ENCODE measurements at places on chromosomes 2 and 18.

DNA sequence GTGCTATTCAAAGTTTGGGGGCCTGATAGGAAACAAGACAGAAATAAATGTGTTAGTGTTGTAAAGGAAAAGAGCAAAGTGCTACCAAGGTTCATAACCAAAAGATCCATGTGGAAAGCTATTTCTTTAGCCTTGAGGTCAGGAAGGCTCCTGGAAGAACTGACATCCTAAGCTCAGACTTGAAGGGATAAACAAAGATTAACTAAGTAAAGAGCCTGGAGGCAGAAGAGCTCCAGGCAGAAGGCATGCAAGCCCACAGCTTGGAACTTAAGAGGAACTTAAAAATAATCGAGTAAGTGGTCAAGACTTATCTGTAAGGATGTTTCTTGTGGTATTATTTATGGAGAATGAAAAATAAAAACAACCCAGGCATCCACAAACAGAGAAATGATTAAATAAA lies 245.0 kb upstream of the MGAT5 start:
- no peak for DNase-seq

- DNase-seq = no peak
Observed at GRCh38 chr2:207925601-207926000, 99.7 kb downstream of the PLEKHM3 start.

- no peak for DNase-seq
Observed at GRCh38 chr2:31241625-31242270, 7.8 kb downstream of the EHD3 start.

GRCh38 chr2:110854355-110855081 lies 122.1 kb downstream of the ACOXL start:
- DNase-seq = no peak

DNA sequence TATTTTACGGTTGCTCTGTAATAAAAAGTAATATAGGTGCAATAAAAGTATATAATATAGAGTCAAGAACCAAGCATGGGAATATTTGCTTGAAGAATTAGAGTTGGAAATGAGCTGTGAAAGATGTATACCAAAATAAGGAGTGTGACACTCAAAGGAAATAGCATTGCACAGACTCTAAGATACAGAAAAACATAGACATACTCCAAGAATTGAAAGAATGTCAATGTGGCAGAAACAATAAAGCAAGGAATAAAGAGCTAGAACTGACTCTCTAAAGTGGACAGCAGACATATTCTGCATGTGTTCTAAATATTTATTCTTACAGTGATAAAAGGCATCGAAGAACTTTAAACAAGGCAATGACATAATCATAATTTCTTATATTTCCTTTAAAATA lies 561.1 kb upstream of the SETBP1 start:
- DNase-seq = no peak

GRCh38 chr2:202782940-202783558 lies 88.5 kb downstream of the ICA1L start:
- no peak for DNase-seq

DNA sequence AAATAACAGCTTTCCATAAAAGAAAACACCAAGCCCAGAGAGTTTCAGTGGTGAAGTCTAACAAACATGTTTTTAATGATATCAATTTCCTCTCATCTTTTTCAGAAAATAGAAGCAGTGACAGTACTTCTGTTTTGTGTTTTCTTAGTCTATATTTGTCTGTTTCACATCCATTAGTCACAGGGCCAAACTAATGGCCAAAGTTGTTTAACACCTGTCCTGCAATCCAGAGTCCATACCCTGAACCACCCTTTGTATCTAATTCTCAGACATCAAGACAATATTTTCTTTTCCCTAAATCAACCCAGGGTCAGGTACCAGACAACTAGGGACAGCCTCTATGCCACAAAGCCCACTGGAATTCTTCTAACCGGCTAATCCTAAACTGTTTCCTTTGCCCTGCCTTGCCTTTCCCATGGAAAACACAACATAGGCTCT lies 25.9 kb downstream of the TMSB10 start:
- no peak for DNase-seq

DNA sequence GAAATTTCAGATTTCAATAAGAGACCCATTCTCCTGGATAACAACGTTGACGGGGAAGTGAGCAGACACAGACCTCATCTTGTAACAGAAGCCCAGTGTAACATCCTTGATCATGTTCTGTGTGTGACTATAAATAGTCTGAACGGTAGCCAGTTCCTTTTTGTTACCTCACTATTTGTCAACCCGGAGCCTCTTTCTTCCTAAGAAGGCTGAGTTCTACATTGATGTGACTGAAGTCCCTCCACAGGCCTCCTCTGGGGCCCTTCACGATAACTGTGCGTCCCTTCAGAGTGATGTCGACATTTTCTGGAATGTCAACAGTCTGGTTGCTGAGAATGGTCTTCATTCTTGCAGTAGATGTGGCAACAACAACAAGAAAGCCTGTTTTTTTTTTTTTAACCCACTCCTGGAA lies 6.3 kb upstream of the PLEKHM3 start:
- peak; percentile 4 for DNase-seq

GRCh38 chr18:68855491-68855890 lies 57.6 kb downstream of the CCDC102B start:
- DNase-seq = no peak

DNA sequence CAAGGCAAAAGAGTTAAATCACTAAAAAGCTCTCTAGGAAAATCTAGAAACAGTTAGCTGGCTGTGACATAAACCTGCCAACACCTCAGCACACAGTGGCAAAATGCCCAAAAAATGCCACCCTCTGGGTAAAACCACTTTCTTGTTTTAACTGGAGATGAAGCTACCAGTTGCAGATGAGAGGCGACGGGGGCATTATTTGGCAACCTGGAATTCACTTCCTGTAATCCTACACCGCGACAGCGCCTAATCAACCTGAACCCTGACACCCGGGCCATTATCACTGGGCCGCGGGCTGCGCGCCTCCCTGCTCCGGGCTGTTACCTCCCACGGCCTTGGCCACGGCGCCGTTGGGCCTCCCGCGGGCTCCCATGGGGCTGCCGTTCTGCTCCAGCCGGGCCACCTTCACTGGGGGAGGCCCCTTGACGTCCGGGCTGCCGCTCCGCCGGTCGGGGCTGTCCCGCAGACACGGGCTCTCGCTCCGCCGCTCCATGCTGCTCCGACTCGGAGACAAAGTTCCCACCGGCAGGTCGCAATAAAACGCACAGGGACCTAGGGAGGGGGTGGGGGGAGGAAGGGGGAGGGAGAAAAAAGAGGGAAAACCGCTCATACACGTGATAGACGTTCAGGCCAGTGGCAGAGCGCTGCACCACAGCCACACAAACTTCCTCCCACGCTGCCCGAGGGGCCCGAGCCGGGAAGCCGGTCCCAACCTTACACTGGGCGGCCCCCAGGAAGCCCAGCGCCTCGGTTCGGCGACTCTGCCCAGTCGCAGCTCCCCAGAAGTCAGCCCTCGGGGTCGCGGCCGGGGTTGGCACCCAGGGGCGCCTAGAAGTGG lies 2.0 kb downstream of the SATB2 start:
- peak; percentile 43 for DNase-seq

DNA sequence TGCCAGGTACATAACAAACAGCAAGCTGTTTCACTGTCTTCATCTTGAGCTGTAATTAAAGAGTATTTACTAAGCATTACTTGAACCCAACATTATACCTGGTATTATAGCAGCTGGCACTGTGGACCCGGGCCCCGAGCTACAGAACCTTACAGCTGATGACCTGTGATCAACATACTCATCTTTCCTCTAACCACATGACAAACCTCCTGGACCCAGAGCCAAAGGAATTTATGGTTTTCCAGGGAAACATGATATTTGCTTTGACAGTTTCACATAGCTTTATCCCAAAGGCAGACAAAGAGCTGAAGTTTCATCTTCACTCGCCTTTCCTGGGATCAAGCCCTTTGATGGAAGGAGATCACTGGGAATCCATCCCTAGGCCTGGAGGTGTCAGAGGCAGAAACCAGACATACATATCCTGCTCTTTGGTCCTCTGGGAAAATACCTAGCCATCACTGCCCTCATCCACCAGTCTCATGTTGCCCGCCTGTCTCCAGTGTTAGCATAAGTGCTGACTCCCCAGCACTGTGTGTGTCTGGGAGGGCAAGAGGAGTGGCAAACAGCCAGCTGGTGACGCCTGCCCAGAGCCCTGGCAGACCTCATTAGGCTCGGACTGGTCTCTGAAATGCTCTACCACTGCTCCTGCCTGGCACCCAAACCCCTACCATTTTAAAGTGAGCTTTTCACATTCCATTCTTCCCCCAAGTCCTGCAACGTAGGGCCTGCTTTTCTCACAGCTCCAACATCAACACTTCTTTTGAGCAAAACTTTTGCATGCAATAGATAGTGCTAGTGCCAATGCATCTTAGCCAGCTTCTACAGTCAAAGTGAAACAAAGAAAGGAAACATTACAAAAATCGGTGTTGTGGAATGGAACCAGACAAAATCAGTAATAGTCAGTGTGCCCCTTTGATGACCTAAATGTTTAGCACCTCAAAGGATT lies 138.8 kb upstream of the CTAGE1 start:
- no peak for DNase-seq

GRCh38 chr2:159620796-159621195 lies 4.4 kb upstream of the BAZ2B start:
- no peak for DNase-seq

- DNase-seq = no peak
Observed at GRCh38 chr18:26756556-26756955, 109.0 kb downstream of the AQP4 start.

GRCh38 chr2:219082332-219082958 lies 21.7 kb upstream of the IHH start:
- DNase-seq = no peak

- DNase-seq = no peak
Observed at GRCh38 chr2:123451542-123451941, 573.5 kb upstream of the CNTNAP5 start.

Data from NCI-H1694 treated with DMSO at 0.1 percent for 48 hours (cell line).